ENCODE measurements at places on chromosomes 7 and 10. TPM values are rescaled to one million over a fixed set of nuclear protein-coding genes. Genes with fewer than 3 reads are reported as not detected.

DNA sequence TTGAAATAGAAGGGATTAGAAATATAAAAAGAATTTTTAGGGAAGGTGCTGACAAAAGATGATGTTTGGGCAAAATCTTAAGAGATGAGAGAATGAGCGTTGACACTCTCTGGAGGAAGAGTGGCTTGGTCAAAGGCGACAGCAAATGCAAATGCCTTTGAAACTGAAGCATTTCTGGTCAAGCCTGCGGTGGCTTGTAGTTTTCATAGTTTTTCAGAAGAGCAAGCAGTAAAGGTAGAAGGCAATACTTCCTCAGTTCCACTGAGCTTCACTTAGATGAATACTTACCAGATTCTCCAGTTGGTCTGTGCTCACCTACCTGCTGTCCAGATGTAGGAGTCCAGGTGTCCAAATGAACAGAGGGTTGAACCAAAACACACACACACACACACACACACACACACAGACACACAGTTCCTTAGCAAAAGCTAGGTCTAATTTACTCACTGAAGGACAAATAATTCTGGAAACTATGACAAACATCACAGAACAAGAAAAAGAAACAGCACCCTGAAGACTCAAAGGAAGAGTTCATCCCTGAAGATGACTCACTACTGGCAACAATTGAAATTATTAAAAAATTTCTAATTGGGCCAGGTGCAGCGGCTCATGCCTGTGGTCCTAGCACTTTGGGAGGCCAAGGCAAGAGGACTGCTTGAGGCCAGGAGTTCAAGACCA lies 12.1 kb upstream of the STK17A start:
- DNase-seq = no peak

DNA sequence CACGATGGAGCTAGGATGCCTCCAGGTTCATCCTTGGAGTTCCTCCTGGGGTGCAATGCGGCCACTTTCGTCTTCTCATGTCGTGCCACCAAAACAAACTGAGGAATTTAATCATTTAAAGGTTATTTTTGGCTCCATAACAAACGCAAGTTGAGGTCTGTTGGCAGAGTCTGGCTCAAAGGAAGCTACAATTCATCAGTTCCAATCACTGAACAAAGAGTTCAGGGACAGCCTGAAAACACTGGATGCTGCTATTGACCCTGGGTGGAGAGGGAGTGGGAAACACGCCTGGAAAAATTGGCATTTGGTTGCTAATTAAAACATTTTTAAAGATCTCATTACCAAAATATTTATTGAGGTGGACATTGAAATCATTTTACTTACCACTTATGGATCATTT lies 11.4 kb upstream of the MGMT start:
- no peak for DNase-seq

- no peak for DNase-seq
Measured at GRCh38 chr7:150409300-150410030, 30.3 kb downstream of the ZNF775 start.

DNA sequence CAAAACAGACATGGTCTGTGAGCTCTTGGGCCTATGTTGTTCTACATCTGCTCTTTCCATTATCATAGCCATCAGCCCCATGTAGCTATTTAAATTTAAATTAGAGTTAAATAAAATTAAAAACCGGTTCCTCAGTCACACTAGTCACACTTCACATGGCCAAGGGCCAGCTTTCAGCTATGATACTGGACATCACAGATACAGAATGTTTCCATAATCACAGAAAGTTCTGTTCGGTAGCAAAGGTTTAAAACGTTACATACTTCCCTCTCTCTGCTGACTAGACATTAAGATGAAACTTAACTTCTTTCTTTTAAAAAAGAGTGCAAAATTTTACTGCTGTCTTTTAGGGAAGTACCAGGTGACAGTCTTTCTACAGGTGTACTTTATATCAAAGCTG lies 43.0 kb downstream of the SRPK2 start:
- DNase-seq = no peak

PPP1R17 gene
- total RNA-seq = not detected

TDRD1 gene
- not detected for total RNA-seq

DNA sequence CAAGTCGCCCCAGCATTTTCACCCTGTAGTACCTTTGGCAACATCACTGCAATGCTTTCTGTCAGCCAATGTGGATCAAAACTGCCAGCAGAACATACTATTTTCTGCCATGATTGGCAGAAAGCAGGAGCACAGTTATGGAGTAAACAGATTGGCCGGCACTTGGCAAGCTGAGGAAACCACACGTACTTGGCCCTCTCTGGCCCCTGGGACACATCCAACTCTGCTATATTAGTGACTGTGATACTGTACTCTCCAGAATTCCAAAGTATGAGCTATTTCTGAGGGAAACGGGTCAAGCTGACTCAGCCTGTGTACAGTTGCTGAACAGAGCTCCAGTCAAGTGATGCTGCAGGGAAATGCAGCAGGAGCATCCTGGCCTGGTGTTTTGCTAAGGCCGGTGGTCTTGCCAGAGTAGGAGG lies 39.8 kb upstream of the LANCL2 start:
- no peak for DNase-seq

GRCh38 chr7:108014215-108014614 lies 11.3 kb upstream of the LAMB1 start:
- DNase-seq = no peak

DNA sequence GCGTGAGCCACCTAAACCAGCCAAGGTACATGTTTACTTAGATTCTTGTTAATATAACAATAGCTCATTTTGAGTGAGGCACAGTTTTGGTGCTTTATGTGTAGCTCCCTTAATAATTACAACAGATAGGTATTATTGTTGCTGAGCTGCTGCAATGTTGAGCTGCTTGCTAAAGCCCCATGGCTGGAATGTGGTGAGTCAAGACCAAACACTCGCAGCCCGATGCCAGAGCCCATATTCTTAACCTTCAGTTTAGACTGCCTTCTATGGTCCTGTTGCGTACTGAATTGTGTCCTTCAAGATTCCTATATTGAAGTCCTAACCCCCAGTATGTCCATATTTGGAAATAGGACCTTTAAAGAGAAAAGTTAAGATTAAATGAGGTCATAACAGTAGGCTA lies 407.1 kb downstream of the NEBL start:
- DNase-seq = no peak

SLC16A12 gene
- 3.1 TPM for total RNA-seq

DNA sequence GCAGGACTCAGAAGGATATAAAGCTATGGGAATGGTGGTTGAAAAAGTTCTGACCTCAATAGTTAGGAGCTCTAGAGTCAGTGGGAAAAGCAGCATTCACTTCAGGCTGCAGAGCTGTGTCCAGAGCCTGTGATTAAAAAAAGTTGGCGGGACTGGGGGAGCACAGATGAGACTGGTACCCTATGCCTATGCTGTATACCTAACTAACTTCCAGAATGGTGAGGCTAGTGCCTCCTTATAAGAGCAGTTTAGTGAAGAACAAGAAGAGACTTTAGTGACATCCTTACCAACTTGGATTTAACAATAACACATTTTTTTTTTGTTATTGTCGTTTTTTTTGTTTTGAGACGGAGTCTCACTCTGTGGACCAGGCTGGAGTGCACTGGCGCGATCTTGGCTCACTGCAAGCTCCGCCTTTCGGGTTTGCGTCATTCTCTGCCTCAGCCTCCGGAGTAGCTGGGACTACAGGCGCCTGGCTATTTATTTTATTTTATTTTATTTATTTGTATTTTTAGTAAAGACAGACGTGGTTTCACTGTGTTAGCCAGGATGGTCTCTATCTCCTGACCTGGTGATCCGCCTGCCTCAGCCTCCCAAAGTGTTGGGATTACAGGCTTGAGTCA lies 6.6 kb upstream of the ZNF282 start:
- no peak for DNase-seq

KLLN gene
- total RNA-seq = 1.2 TPM

NACAD gene
- 10.3 TPM for total RNA-seq

DNA sequence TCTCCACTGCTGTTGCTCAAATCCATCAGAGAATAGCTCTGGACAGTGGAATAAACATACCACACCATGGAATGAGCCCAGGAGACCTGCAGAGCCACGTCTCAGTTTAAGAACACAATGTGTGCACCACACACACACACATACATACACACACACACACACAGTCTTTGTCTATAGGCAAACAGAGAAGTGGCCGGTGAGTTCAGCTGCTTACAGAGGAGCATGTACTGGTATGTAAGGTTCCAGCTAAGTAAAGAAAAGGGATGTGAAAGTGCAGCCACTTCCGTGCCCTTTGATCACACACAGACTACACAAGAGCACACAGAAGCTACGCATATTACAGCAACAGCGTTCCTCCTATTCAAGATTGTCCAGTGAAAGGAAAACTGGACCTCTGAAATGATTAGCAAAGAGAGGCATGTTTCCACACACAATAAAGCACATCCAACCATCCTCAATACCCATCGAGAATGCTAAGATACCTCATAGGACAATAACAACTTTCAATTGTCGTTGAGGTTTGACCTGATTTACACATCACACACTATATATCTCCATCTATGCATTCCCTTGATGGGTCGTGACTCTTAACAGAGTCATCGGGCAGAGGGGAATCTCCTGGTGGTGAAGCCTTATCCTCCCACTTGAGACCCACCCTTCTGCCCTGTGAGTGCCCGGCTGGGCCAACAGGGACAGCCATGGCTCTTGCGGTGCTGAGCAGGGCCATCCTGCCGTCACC lies 23.6 kb downstream of the SLC35B4 start:
- DNase-seq = no peak

DNA sequence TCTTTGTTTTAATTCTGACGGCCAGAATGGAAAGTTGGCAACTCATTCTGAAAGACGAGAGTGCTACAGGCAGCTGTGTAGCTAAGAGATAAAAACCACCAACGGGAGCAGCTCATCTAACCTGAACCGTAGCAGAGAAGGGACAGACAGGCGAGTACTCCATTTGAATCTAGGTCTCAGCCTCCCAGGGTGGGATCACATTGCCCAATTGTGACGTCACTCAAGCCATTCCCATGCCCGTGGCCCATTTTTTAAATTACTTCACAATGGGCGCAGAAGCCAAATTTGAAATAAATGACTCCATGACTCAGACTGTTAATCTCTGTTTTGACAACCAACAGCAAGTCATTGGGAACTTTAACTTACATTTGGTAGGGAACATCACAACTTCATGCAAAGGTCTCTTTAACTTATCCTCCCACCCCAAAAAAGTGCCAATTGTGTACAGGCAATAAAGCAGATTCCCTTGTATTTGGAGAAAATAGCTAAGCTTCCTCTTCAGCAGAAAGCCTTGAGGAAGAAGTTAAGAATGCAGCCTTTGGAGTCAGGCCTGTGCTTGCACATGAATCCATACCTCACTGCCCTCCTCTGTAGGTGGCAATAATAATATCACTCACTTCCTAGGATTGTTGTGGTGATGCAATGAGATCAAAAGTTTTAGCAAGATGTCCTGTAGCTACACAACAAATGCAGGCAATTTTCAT lies 93.2 kb upstream of the KIF5B start:
- DNase-seq = no peak

MKI67 gene
- total RNA-seq = 44.0 TPM

SEPHS1 gene
- 85.0 TPM for total RNA-seq

DNA sequence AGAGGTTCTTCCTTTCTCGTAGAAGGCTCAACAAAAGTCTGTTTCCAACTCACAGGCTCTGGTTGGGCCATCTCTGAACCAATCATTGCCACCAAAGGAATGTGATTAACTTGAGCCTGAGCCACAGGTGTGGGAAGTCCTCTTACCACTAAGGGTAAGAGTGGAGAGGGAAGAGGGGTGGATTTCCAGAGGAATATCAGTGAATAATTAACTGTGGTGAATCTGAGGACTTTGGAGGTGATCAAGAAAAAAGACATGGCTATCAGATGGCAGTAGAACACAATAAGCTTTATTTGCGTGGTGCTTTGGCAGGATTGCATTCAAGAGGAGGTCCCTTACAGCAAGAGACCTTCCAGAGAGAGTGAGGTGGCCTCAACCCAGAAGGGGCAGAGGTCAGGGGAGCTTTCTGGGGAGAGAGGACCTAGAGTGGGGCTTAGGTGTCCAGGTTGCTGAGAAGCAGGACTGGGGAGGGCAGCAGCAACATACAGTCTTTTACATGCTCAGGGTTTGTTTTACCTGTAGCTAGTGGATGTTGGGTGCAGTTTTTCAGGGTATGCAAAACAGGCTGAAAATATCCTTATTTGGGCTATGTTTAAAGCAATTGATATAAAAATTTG lies 61.4 kb downstream of the BBS9 start:
- no peak for DNase-seq

PLAC9 gene
- 25.1 TPM for total RNA-seq

- DNase-seq = no peak
Measured at GRCh38 chr10:34047389-34047788, 712.9 kb upstream of the NRP1 start.
